NCI-H526 (cell line): ENCODE measurements at places on chromosomes 1 and 21.

GRCh38 chr1:16143566-16144324 lies 12.1 kb downstream of the EPHA2 start:
- DNase-seq: no peak

DNA sequence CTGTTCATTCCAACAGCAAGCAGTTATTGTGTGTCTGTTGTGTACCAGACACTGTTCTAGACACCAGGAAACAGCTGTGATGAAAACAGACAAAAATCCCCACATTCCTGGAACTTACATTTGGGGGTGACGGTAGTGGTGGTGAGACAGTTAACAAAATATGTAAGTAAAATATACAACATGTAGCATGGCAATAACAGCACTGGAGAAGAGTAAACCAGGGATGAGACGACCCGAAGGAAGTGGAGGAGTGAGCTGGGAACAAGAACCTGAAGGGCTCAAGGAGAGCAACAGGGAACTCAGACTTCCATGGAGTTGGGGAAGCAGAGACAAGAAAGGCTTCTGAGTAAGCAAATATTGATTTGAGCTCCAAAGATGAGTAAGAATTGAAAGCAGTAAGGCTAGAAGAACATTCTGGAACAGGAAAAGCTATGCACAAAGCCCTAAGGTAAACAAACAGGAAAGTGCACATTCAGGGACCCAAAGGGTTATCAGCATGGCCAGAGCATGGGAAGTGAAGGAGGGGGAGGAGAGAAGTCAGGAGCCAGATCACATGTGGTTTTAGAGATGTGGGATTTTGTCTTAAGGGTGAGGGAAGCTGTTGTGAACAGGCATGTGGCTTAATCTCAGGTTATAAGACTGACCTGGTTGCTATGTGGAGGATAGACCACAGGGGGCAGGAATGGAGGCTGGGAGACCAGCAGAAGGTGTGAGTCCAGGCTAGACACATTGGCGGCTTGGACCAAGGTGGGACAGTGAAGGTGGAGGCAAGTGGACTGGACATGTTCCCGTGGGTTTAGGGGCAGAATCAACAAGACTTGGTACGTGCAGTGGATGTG lies 7.3 kb downstream of the CSF1 start:
- DNase-seq: peak; percentile 21

GRCh38 chr21:30444204-30444603 lies 4.1 kb downstream of the KRTAP15-1 start:
- DNase-seq: peak; percentile 42

GRCh38 chr21:44875316-44875700 lies 1.8 kb upstream of the PTTG1IP start:
- DNase-seq: no peak

GRCh38 chr1:235552146-235552716 lies 48.0 kb upstream of the B3GALNT2 start:
- DNase-seq: no peak

GRCh38 chr1:63821091-63822005 lies 47.5 kb downstream of the ROR1 start:
- DNase-seq: no peak

GRCh38 chr21:35025206-35026152 lies 23.6 kb downstream of the RUNX1 start:
- DNase-seq: no peak

- no peak for DNase-seq
Measured at GRCh38 chr1:35727434-35728040, 8.9 kb upstream of the C1orf216 start.

GRCh38 chr1:157135646-157136045 lies 2.5 kb downstream of the ETV3 start:
- DNase-seq: no peak

DNA sequence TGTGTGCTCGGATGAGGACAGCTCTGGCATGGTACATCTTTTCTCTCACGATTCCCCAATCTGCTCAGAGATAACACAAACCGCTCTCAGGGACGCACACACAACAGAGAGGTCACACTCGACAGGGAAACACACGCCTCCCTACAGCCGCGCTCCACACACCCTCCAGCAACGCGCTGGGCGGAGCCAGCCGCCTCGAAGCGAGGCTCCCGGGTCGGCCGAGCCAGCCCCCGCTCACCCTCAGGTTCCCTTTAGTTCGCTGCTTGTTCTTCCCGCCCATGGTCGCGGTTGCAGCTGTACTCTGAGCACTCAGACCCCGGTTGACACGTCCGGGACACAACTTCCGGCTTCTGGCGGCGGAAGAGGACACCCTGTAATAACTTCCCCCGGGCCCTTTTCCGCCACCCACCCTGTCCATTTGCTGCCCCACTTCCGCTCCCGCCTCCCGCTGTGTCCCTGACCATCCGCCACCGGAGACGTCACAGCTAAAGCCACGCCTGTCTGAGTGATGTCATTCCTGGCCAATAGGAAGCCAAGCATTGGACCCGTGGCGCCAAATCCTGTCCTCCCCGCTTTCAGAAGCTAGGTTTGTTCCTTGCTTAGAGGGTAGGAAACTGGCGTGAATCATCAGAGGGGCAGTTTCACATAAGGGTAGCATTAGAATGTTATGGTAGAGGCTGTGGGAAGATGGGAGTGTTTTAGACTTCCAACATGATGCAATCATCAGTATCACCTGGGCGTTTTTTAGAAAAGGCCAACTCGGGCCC lies at the start of gene LTN1:
Gene LTN1 (minus strand): TSS at position 352 of the 767 bp plus-strand sequence. CDS start 72 bp downstream, at position 280.
- peak; percentile 99 for DNase-seq

GRCh38 chr21:46661642-46662366 lies 26.3 kb downstream of the PRMT2 start:
- no peak for DNase-seq

DNA sequence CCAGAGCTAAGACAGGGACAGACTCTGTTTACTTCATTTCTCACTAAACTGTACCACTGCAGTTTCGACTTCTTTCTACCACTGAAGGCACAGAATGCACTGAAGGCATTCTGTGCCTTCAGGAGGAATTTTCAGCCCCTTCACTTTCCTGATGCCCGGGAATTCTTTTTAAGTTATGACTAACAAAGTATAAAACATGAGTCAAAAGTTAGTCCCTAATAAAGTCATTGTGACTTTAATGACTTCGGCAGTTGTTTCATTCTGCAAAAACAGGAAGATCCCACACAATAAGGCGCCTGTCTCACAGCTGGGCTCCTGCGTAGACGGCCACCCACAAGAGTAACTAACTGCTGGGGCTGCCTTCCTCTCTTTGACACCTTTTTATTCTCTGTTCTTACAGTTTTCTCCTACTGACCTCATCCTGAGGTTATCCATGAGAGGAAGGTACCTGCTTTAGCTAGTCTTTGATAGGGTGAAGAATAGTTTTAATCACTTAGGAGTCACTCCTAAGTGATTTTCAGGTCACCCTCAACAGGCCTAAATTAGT lies 183.9 kb upstream of the SGIP1 start:
- DNase-seq: no peak

DNA sequence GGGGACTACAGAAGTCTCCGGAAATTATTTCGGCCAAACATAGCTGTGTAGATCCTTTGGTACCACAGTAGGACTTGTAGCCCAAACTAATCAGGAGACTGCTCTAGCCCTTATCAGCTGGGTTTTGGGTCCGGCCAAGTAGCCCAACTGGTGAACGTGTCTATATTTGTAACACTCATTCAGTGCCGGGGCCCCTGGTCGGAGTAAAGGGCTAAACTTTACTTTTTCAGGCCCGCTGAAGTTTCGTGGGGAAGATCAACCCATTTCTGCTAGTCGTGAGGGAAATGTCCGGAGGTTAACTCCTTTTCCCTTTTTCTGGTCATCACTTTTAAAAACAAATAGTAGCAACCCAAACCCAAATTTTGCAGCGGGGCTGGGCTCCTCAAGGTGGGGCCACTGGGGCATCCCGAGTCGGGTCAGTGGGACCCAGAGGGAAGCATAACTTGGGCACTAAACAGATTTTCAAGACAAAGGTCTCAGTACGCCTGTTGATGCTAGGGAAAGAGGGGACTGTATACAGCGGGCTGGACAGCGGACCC lies 1.7 kb downstream of the LHX9 start:
- DNase-seq: no peak
